ENCODE measurements at places on chromosomes 1 and 21.

GRCh38 chr1:89901957-89902669, 81.3 kb downstream of the LRRC8D start:
- no peak for DNase-seq

- DNase-seq: no peak
These were observed 10.5 kb downstream of the PRDM16 start for GRCh38 chr1:3079381-3080052.

DNA sequence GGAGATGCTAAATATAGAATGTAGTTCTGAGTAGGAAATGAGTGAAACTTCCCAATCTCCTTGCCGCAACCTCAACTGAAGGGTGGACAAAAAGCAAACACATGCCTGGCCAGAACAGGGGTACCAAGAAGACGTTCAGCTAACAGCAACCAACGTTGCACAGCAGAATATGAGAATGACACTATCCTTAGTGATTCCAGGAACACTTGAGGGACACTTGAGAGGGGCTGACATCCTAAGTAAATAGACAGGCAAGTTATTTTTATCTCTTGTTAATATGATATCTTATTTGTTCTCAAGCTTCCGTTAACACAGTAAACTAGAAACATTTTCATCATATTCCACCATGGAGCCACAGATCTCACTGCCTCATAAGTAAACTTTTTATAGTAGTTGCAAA, 908 bp downstream of the KRTAP19-1 start:
- DNase-seq: no peak

DNA sequence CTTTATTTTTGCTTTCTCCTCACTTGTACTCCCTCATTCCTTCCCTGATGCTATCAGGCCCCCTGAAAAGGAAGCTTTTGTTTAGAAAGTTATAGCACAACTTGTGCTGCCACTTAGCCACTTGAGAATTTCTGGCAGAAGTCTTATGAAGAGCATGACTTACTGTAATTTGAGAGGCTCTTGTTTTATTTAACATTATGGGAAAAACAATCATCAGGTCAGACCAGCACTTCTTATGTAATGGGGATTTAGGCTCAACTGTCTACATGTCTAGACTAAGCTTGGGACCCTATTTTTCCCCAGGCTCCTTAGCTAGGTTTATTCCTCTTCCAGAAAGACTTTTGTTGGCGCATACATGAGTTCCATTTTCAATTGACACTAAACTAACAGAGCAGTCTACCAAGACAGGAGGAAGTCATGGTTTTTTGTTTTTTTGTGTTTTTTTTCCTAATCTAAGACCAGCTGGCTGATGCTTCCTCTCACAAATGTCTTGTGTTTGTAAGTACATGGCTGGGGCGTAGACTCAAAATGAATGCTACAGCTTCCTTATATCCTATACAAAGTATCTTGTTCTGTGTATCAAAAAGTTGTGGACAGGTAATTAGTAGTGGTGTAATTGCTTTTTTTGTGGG, 31.5 kb downstream of the TNFSF4 start:
- no peak for DNase-seq

- no peak for DNase-seq
These were observed 12.5 kb downstream of the AGRN start for GRCh38 chr1:1032424-1032823.

DNA sequence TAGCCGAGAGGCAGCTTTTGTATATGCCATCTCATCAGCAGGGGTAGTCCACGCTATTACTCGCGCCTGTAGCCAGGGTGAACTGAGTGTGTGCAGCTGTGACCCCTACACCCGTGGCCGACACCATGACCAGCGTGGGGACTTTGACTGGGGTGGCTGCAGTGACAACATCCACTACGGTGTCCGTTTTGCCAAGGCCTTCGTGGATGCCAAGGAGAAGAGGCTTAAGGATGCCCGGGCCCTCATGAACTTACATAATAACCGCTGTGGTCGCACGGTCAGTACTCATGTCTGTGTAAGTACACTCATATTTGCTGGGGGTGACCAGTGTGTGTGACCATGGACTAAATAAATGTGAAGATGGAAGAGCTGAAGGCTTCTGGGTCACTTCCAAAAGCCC, 7.4 kb downstream of the WNT2B start:
- no peak for DNase-seq

- DNase-seq: no peak
These were observed 620.0 kb upstream of the B3GALT2 start for GRCh38 chr1:193806079-193807048.

GRCh38 chr1:2242814-2243725, 15.0 kb downstream of the SKI start:
- DNase-seq: no peak

- DNase-seq: peak; percentile 64
These were observed 34.3 kb upstream of the PPP1R15B start for GRCh38 chr1:204445860-204446412.

DNA sequence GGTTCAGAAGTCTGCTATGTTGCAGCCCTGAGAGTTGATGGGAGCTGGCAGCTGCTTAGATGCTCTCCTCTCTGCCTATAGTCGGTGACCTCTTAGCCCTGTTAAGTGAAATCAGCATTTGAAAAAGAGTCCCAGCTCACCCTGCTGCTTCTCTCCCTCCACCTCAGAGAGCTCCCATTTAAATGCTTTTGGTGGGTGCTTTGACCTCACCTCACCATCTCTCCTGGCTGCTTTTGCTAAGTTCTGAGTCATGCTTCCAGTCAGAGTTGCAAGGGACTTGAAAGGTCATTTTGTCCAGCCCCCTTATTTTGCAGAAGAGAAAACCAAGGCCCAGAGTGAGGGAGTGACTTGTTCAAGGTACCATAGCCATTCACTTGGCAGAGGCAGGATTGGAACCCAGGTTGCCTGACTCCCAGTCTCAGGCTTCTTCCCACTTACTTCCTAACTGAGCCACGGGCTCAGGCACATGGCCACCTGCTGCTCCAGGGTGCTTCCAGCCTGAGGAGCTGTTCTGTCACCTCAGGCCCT, 3.3 kb downstream of the MAPKAPK2 start:
- DNase-seq: no peak

DNA sequence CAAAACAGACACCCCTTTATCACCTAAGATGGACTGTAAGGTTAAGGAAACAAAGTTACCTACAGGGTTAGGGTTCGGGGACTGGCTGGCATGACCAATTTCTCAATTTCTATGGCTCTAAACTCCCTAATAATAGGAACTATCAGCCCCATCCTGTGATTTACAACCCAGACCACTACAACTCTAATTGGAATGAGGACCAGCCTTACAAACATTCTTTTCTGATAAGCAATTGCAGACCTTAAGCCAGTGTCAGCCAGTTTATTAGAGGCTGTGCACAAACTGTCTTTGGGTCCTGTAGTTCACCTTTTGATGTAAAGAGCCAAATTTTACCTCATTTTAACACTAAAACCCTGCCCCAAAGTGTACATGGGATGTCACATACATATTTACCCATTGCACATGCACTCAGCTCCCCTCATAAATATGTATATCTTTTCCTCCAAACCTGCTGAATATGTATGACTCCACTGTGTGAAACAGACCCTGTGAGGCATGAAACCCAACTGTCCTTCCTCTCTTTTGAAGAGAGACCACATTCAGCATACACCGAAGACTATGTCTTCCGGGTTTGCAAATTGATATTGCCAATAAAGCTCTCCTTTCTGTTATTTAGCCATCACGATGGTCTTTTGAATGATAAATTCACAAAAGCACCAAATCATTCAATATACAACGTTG, 7.3 kb upstream of the APP start:
- no peak for DNase-seq

DNA sequence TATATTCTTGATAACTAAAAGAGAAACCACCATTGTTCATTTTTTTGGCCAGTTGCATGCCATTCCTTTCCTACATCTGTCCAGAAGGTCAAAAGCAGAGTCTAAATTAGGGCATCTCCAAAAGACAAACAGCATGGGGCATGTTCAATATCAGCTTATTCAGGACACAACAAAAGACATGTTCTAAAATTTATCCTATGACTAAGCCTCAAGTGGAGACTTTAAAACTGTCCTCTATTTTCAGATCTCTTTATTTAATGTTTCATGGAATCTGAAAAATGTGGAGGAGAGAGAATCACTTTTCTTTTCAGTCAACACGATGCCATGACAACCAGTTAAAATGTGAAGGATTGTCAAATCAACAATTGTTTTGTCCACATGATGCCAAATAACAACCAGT, 303.4 kb upstream of the PRMT6 start:
- DNase-seq: no peak

- DNase-seq: peak; percentile 4
These were observed 59.8 kb upstream of the MORC3 start for GRCh38 chr21:36260030-36260787.

GRCh38 chr1:157288006-157288405, 149.8 kb upstream of the ETV3 start:
- no peak for DNase-seq

DNA sequence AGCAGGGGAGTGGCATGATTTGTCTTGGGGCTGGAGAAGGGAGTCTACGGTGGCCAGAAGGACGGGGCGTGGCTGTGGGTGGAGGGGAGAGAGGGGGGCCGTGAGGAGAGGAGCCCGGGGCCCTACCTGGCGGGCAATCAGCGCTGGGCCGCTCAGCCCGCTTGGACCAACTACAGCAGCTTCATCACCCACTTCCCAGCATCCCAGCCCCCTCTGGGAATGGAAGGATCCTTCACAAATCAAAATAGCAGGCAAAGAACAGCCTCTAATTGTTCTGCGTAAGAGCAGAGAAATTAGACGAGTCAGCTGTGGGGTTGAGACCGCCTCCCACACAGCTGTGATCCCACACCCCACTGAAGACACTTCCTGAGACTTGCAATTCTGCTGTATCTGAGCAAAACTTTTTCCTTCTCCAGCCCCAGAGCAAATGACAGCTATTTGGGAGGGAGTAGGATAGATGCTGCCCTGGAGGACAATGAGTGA, 43.5 kb downstream of the OPRD1 start:
- DNase-seq: no peak

GRCh38 chr1:191533254-191533653, 625.0 kb upstream of the RGS18 start:
- no peak for DNase-seq

- no peak for DNase-seq
These were observed 40.0 kb upstream of the EPS15 start for GRCh38 chr1:51559064-51559500.

DNA sequence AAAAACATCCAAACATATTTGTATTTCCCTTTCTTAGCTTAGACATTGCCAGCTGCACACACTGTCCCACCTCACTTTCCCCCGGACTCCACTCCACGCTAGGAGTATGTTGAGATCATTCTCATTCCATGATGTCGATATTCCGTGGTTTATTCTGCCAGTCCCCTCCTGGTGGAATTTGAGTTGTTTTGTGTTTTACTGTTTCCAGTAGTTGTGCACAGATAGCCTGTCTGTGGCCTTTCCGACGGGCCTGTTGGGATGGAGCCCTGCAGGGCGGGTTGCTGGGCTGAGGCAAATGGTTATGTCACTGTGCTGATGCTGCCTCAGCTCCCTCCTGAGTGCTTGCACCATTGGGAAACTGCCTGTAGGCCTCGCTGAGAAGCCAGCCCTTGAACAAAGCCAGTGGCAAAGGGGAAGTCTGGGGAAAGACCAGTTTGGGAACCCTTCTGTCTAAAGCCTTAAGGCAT, 12.8 kb downstream of the TRAPPC10 start:
- no peak for DNase-seq

- no peak for DNase-seq
These were observed 6.6 kb upstream of the DOP1B start for GRCh38 chr21:36149788-36150711.

- no peak for DNase-seq
These were observed 3.8 kb downstream of the DDX59 start for GRCh38 chr1:200665861-200666260.

GRCh38 chr21:34647555-34647954, 21.2 kb upstream of the CLIC6 start:
- no peak for DNase-seq

GRCh38 chr1:107683683-107684082, 281.3 kb downstream of the VAV3 start:
- DNase-seq: no peak

DNA sequence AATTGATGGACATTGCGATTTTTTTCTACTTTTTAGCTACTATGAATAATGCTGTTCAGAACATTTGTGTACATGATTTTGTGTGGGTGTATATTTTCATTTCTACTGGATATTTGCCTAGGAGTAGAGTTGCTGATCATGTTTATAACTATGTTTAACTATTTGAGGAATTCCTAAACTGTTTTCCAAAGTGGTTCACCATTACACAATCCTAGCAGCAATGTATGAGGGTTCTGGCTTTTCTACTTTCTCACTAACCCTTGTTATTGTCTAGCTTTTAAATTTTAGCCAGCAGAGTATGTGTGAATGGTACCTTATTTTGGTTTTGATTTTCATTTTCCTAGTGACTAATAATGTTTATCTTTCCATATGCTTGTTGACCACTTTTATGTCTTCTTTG, 86.2 kb downstream of the ATG4C start:
- DNase-seq: no peak

- no peak for DNase-seq
These were observed 345.5 kb downstream of the DISC1 start for GRCh38 chr1:231972111-231972445.

- DNase-seq: no peak
These were observed 344.7 kb upstream of the USP24 start for GRCh38 chr1:55559842-55560241.

Measured in activated T-cell treated with anti-CD3 and anti-CD28 coated beads for 48 hours (primary cell).